ENCODE measurements at places on chromosomes 1 and 21. TPM values are rescaled to one million over a fixed set of nuclear protein-coding genes. Genes with fewer than 3 reads are reported as not detected.

The SLC44A3 gene
- 1.6 TPM for total RNA-seq

The UBXN10 gene
- total RNA-seq: not detected

The PLA2G5 gene
- not detected for total RNA-seq

The FCRL6 gene
- total RNA-seq: not detected

The DNTTIP2 gene
- 52.4 TPM for total RNA-seq

The PHLDA3 gene
- 97.5 TPM for total RNA-seq

The LRRC3 gene
- total RNA-seq: 1.3 TPM

The DESI2 gene
- 37.6 TPM for total RNA-seq

The ALG14 gene
- total RNA-seq: 7.2 TPM

The CNIH3 gene
- total RNA-seq: 0.62 TPM

The CA14 gene
- not detected for total RNA-seq

The MYCL gene
- 1.4 TPM for total RNA-seq

The SLC16A4 gene
- total RNA-seq: 41.1 TPM

The CHRNB2 gene
- 0.45 TPM for total RNA-seq

The NECTIN4 gene
- total RNA-seq: 1.6 TPM

The OR2T29 gene
- not detected for total RNA-seq

The HSPG2 gene
- total RNA-seq: 65.4 TPM

The VAMP4 gene
- 6.1 TPM for total RNA-seq

The UBE2Q1 gene
- total RNA-seq: 67.4 TPM

The RXFP4 gene
- total RNA-seq: not detected

The SELL gene
- total RNA-seq: 0.29 TPM

The BRINP3 gene
- total RNA-seq: not detected

The C1orf167 gene
- total RNA-seq: not detected

The PRAMEF12 gene
- not detected for total RNA-seq

Measured in A549 treated with DMSO at 1 μM for 4 hours (cell line).